ENCODE measurements at places on chromosomes 1 and 21. TPM values are rescaled to one million over a fixed set of nuclear protein-coding genes. Genes with fewer than 3 reads are reported as not detected.

HMGN1 gene
- total RNA-seq = 466 TPM

S100A10 gene
- 316 TPM for total RNA-seq

ECM1 gene
- 33.8 TPM for total RNA-seq

GRCh38 chr1:99766378-99766800 lies at the start of gene FRRS1:
Gene FRRS1 (minus strand): TSS chr1:99766635. CDS start chr1:99748768, 17,867 bp downstream.
- no peaks in the 10 kb centered on the region for H3K36me3 ChIP-seq
- no peaks in the 10 kb centered on the region for H3K27me3 ChIP-seq
- H3K4me1 ChIP-seq = peaks cover 12% of the 10 kb centered on the region
- peak within 1 kb of the TSS; percentile 96 for H3K27ac ChIP-seq
- H3K4me3 ChIP-seq = peak within 1 kb of the TSS; percentile 93

- no peaks in the 10 kb centered on the region for H3K36me3 ChIP-seq
- H3K27me3 ChIP-seq = no peaks in the 10 kb centered on the region
- H3K4me1 ChIP-seq = no peaks in the 10 kb centered on the region
- no peak for DNase-seq
Measured at GRCh38 chr21:21436012-21436534, 437.9 kb downstream of the NCAM2 start.

- DNase-seq = peak; percentile 76
- peaks cover 5% of the 10 kb centered on the region for H3K36me3 ChIP-seq
- peak overlapping the region; percentile 83 for H3K27ac ChIP-seq
- peak overlapping the region; percentile 92 for H3K4me3 ChIP-seq
Measured at GRCh38 chr1:84298328-84298683, 3.2 kb upstream of the SAMD13 start.

DNA sequence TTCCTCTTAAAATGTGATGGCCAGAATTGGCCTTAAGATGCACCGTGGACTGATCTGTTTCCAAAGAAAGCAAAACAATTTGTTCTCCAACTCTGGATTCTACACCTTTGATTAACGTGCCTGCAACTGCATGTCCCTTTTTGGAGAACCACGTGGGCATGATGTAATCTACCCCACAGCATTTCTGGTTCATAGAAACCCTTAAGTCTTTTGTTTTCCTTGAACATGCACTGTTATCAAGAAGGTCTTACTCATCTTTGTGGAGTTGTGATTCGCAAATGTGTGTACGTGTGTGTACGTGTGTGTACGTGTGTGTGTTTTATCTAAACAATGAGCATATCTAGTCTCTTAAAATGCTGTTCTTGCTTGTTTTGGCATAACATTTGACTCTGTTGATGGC lies 57.8 kb downstream of the LPAR3 start:
- no peak overlapping the region for H3K27ac ChIP-seq
- H3K36me3 ChIP-seq = no peaks in the 10 kb centered on the region
- DNase-seq = no peak
- H3K4me1 ChIP-seq = peaks cover 6% of the 10 kb centered on the region

DNA sequence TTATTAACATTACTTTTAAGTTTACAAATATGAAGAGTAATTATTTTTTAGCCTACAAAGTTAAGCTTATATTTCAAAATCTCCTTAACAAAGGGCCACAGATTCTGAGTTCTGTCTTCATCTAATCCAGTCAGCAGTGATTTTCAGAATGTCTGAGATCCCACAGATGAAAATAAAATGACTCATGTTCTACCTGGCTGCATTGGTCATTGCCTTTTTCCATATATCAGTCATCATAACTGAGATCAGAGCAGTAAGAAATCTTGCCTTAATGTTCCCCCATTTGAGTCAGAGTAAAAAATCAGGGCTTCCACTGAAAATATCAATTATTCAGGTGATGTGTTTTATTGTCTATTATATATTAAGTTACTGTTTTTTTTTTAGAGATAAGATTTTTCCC lies 416.1 kb downstream of the MRPL39 start:
- no peaks in the 10 kb centered on the region for H3K27me3 ChIP-seq
- H3K4me1 ChIP-seq = no peaks in the 10 kb centered on the region
- H3K4me3 ChIP-seq = no peak overlapping the region
- H3K27ac ChIP-seq = no peak overlapping the region
- H3K36me3 ChIP-seq = no peaks in the 10 kb centered on the region

GRCh38 chr1:14654554-14654953 lies 56.1 kb downstream of the KAZN start:
- H3K36me3 ChIP-seq = no peaks in the 10 kb centered on the region
- H3K27me3 ChIP-seq = no peaks in the 10 kb centered on the region
- H3K27ac ChIP-seq = no peak overlapping the region
- no peak for DNase-seq
- H3K4me1 ChIP-seq = peaks cover 27% of the 10 kb centered on the region
- H3K4me3 ChIP-seq = no peak overlapping the region

DNA sequence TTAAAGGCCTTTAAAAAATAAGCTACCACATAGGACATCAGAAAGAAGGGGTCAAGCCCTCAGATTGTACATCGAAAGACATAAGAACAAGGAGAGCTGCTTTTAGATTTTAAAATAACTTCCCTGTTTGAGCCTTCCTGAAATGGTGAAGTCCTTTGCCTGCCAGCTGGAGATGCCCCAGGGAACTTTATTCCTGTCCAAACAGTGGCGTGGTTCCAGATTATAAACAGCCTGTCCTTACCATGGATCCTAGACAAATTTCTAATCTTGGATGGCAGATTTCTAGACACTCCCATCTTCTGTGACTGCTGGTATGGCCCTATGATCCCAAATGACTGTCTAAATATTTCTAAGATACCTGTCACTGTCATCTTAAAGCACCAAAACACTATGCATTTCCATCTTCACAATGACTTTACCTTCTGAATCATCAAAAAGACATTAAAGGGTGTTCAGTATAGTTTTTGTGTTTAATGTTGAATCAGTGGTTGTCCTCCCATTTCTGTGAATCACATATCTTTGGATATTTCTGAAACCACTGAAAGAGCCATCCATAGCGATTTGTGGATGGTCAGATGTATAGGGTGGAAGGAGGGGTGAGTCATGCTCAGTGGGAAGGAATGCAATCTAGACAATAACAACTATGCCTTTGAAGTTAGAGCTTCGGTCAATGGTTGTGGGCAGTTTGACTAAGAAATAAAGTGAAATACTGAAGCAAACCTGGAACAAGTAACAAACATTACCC lies 23.2 kb downstream of the ILDR2 start:
- peaks cover 12% of the 10 kb centered on the region for H3K4me1 ChIP-seq
- no peak overlapping the region for H3K4me3 ChIP-seq
- no peaks in the 10 kb centered on the region for H3K36me3 ChIP-seq
- DNase-seq = no peak
- peaks cover 61% of the 10 kb centered on the region for H3K27me3 ChIP-seq
- H3K27ac ChIP-seq = no peak overlapping the region

DNA sequence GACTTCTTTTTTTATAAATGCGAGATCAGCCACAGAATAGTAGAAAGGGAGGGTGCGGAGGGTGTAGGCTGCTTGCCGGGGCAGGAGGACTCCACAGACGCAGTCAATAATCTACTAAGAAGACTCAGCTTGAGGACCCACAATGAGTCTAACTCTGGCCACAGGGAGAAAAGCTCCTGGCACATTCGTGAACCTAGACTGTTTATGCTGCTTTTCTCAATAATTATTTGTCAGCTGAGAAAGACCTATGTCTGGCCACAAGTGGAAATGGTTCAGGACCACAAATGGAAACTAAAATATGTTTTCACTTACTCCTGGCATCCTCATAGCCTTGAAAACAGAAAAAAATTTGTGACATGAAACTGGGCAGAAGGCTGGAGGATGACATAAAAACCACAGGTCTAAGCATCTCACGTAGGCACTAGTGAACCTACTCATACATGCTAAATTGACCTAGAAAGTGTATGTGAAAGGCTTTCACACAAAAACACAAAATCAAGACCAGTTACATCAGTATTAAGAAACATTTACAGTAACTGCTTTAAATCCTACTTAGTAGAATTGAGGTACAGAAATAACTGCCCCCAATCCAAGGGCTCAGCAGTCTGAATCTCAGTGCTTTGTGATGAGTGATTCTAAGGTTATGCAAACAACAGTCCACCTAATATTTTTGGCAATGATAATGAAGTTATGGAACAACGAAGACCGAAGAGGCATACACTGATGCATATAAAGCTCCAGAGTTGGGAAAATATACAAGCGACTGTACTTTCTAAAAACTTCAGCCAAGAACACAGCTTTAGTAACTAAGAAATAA lies 159.5 kb downstream of the SLC45A1 start:
- DNase-seq = no peak
- H3K27ac ChIP-seq = peak overlapping the region; percentile 26
- H3K36me3 ChIP-seq = peaks cover 10% of the 10 kb centered on the region
- H3K27me3 ChIP-seq = no peaks in the 10 kb centered on the region

DNA sequence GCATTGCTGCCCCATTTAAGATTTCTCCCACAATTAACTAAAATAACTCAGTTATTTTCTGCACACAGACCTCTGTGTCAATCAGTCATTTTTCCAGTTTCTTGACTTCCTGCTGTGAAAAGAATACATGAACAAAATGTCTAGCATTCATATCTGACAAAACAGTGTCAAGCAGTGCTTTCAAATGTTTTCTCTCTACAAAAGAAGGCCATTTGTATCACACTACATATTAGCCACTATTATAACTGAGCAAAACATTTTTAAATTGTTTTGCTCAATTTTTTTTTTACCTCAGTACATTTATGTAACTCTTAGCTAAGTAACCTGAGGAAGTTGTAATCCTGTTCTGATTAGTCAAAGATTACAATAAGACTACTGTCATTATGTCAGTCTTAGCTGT lies 1498.5 kb upstream of the PRMT6 start:
- H3K27me3 ChIP-seq = no peaks in the 10 kb centered on the region
- H3K4me3 ChIP-seq = no peak overlapping the region
- DNase-seq = no peak
- no peaks in the 10 kb centered on the region for H3K36me3 ChIP-seq
- no peak overlapping the region for H3K27ac ChIP-seq

- no peak for DNase-seq
- no peak overlapping the region for H3K4me3 ChIP-seq
- H3K27ac ChIP-seq = no peak overlapping the region
Measured at GRCh38 chr1:152002960-152003359, 9.3 kb upstream of the S100A10 start.

GRCh38 chr1:30191154-30191702 lies 532.2 kb downstream of the MATN1 start:
- no peaks in the 10 kb centered on the region for H3K36me3 ChIP-seq
- peaks cover 23% of the 10 kb centered on the region for H3K27me3 ChIP-seq
- H3K4me3 ChIP-seq = no peak overlapping the region
- peaks cover 20% of the 10 kb centered on the region for H3K4me1 ChIP-seq
- DNase-seq = peak; percentile 45
- H3K27ac ChIP-seq = no peak overlapping the region

Measured in type B pancreatic cell (in vitro differentiated cells).